NB4 (cell line): ENCODE measurements at places on chromosomes 5 and 9.

DNA sequence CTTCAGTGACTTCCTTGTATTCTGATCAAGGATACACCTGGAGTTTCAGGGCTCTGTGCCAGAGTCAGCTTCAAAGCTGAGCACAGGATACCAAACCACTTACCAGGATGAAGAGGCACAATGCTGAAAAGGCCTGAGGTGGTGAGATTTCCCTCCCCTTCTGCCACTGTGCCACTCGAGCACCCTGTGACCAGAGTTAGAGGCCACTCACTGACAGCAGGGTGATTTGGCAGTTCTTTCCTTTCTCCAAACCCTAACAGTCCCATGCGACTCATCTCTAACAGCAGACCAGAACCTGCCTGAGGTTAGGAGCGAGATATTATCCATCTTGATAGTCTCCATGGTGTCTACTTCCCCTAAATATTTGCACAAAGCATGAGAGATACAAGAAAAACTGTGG is 1.8 kb downstream of the PLGRKT start:
- DNase-seq: peak; percentile 41

DNA sequence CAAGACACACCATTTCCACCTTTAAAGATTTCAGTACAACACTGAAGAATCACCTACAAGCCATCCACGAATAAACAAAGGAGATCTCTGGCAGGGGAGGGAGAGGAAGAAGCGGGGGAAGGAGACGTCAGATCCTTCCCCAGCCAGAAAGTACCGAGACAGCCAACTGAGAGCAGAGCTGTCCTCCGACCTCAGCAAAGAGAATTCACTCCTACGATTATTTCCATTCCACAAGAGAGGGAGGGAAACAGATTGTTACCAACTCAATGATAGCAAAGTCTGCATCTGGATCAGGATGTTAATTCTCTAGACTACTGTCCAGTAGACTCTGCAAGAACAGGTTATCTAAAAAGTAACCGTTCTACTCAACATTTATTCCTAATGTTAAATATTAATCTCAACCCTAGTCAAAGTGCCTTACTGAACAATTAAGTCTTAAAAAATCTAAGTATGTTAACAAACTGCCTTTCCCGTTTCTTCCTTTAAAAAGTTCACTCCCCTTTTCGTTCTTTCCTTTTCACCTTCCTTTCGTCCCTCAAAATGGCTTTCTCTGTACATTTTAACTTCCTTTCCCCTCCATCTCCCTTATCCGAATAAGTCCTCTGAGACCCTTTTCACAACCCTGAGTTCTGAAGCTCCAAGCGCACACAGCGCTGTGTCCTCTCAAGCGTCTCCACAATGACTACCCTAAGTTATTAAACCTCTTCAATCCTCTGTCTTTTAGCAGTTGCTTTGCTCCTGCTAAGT is 1.4 kb downstream of the CHD1 start:
- DNase-seq: peak; percentile 64

- peak; percentile 54 for DNase-seq
Measured at GRCh38 chr9:129752900-129753729, at the start of gene PTGES. Gene PTGES (minus strand): TSS chr9:129753042. CDS start chr9:129753012, 30 bp downstream.

DNA sequence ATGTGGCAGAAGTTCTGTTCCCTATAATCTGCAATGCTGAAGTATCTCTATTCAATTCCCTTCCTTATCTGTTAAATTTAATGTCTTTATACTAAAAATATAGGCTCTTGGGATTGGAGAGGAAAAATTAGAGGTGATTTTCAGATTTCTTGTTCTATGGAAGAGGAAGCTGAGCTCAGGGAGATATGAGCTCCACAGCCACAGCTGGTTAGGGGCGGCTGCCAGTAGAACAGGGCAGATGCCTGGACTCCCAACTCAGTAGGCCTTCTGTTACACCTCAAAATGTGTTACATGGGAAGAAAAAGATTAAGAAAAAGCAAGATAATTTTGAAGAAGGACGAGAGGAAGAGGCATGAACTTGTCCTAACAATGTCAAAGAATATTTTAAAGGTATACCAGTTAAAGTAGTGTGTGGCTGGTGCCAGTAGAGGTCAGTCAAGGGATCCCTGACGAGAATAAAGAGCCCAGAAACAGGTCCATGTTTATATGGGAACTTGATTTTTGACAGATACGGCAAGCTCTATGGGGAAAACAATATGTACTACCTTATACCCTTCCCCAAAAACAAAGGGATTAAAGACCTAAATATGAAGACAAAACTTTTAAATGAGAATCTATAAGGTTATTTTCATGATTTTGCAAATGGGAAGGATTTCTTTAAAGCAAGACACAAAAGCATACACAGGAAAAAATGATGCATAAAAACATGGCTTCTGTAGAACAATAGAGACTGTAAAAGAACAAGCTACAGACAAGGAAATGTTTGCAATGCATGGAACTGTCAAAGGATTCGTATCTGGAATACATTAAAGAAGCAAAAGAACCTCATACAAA is 28.7 kb downstream of the DNAJC21 start:
- peak; percentile 36 for DNase-seq

GRCh38 chr5:139439013-139439903 is at the start of gene DNAJC18:
Gene DNAJC18 (minus strand): TSS chr5:139439525. CDS start chr5:139439445, 80 bp downstream.
- DNase-seq: peak; percentile 82

DNA sequence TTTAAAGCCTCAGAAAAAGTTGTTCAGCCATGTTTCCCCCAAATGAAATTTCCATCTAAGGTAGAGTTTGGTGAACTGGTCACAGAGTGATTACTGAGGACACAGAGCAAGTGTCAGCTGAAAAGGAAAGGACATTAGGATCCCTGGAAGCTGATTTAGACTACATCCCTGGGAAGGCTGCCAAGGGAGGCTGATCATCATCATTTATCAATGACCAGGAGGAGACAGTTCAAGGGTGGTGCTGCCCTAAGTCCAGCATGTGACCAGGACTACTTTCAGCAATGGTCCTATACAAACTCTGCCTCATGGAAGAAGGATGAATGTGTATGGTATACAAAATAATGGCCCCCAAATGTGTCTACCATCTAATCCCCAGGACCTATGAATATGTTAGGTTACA is 120.6 kb downstream of the PIK3R1 start:
- no peak for DNase-seq

- peak; percentile 82 for DNase-seq
Measured at GRCh38 chr5:116766470-116766947, 191.9 kb upstream of the SEMA6A start.

- DNase-seq: no peak
Measured at GRCh38 chr5:102294886-102295395, 1.1 kb downstream of the SLCO4C1 start.

DNA sequence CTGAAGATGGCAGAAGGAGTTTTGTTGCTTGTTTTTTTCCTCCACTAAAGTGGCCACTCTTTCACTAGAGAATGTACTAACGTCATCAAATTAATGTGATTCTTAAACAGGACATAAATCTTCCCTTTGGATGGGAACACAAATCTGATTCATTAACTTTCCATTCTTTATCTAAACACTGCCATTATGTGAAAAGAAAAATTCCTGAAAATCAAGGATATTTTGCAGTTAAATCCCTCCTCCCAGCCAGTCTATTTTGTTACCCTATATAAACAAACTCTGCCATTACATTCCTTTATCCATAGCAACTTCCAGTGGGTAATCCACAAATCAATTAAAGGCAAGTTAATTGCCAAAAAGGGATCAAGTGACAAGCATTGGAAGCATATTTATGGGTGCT is 546.5 kb downstream of the PDE4D start:
- DNase-seq: no peak

DNA sequence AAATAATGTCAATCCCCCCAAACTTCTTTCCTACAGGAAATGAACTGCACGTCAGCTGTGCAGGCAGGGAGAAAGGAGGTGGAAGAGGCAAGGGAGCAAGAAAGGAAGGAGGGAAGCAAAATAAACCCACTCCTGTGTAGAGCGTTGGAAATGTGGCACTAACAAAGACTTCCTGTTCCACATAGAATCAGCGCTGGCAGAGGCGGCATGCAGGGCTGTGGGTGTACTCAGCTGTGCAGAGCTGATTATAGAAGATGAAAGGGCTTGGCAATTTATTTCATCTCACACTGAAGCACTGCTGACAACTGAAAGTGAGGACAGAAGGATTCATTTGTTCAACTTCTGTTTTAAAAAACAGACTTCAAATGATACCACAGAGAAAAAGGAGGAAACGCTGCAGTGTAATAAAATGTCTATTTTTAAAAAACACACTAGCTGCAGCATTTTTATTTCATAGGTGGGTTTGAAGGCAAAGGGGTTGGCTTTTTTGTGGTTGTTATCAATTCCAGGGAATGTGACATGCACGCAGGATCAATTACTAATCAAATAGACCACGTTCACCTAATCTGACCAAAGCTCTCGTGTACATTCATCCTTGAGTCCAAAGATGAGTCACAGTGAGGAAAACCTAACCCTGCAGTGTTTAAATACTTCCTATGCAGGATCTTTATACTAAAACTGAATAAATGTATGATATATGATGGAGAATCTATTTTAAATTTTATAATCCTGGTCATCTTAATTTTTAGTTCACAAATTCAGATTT is 583.5 kb downstream of the ZNF608 start:
- peak; percentile 1 for DNase-seq

- DNase-seq: no peak
Measured at GRCh38 chr5:128163991-128164390, 80.4 kb downstream of the SLC12A2 start.

DNA sequence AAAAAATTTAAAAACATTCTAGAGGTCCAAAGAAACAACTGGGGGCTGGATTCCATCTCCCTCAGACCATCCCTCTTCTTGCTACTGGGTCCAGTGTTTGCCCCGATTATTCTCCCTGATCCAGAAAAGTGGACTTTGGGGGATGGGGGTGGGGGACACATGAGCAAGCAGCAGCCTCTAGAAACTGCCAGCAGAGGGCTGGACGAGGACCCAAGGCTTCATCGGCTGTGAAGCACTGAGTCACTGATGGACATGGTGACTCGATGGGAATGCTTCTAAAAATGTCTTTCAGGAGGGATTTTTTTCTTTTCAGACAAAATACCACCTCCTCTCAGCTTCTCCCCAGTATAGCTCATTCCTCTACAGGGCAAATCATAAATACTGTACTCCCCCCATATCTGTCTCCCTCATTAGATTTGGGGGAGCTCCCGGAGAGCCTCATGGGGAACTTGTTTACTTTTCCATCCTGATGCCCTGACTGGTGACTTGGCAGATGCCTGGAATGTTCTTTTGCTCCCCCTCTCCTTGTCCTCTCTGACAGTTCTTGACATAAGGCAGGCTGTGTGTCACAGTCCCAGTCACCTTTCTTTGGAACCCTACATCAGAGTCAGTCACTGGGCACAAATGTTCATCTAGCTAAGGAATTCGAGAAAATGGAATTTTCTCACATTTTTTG is 67.2 kb upstream of the STC2 start:
- no peak for DNase-seq

- DNase-seq: peak; percentile 72
Measured at GRCh38 chr9:77011973-77012821, 7.3 kb upstream of the FOXB2 start.

DNA sequence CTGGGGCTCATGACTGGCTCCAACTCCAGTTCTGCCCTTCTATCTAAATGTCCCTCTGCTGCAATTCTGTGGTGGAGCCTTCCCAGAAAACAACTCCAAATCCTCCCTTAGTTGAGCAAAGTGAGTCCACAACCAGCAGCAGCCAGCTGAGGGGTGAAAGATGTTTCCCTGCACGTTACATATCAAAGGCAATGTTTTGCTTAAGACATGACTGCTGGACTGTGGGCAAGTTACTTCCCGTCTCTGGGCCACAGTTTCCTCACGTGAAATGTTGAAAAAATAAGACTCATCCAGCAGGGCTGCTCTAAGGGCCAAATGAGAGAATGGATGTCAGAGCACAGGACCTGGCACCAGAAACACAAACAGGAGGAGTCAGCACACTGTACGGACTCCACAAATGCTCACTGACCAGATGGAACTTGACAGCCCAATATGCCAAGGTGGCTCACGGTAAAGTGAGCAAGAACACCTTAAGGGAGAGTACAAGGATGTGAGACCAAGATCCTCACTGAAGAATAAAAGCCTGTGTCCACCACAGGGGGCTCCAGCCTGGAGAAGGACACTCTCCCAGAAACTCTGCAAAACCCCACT is 138.4 kb upstream of the ABCA1 start:
- peak; percentile 46 for DNase-seq

GRCh38 chr5:126869005-126869451 is 92.1 kb downstream of the LMNB1 start:
- DNase-seq: no peak

GRCh38 chr9:92196909-92197308 is 81.7 kb upstream of the SPTLC1 start:
- no peak for DNase-seq

DNA sequence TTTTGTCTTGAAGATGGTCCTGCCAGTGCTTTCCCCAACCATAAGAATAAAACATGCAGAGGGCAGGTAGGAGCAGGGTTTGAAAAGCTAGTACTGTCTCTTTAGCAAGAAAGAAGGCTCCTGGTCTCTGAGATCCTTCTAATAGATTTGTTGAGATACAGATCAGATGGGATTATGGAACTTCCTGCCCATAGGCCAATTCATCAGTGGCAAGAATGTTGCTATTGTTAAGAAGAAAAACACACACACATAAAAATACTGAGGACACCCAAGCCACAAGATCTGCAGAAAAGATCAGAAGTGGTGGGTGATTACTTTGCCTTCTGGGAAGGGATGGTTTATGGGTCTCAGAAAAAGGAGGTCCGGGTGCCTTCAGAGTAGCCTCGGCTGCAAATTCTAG is 59.8 kb downstream of the TNC start:
- no peak for DNase-seq

- DNase-seq: no peak
Measured at GRCh38 chr5:65012301-65012892, 243.7 kb downstream of the CWC27 start.

DNA sequence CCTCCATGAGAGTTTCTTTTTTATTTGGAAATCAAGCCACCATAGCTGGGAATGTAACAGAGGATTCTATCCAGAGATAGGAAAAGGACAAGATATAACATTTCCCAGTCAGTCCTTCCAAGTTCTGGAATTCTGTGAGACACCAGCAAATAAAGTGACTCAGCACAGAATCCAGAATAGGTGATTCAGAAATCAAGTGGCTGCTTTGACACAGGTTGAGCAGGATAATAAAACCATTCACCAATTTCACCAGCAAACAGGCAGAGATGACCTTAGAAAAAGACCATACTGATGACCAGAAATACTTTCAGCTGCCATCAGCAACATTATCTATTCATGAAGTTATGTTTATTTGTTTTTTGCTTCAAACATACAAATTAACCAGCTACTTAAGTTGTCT is 491.5 kb upstream of the TUSC1 start:
- no peak for DNase-seq

DNA sequence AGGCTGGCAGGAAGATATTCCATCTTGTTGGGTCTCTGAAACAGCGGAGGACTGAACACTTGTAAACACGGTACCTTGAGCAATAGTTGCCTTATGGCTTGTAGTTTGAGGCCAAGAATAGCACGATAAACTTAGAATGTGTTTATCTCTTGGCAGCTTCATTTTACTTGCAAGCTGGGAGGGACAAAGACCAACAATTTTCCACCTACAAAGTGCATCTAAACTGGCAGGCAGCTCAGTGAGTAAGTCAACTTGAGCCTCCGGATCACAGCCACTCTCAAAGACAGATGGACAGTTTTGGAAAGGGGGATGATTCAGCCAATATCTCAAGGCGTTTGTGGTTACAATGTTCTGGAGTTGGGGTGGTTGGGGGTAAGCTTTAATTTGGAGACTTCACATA is 652.6 kb downstream of the CETN3 start:
- peak; percentile 1 for DNase-seq
